NCI-H774 (cell line): ENCODE measurements at places on chromosomes 11 and 22.

- DNase-seq = no peak
Observed at GRCh38 chr11:10076458-10077141, 217.4 kb downstream of the SBF2 start.

DNA sequence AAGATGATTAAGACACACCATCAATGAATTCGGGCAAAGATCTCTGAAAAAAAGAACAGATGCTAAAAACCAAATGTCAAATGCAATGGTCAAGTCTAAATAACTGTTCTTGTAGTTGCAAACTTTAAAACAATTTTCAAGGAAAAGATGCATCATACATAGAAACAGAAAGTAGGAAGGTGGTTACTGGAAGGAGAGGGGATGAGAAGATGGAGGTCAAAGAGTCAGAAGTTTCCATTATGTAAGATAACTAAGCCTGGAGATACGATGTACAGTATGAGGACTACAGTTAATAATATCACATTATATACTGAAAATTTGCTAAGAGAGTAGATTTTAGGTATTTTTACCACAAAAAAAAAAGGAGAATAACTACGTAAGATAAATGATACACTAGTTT, 27.1 kb downstream of the CWF19L2 start:
- DNase-seq = no peak

GRCh38 chr22:30472994-30473720, 1.3 kb upstream of the SEC14L3 start:
- no peak for DNase-seq

GRCh38 chr11:23399995-23400394, 539.7 kb upstream of the CCDC179 start:
- no peak for DNase-seq

- no peak for DNase-seq
Observed at GRCh38 chr22:44450503-44450902, 47.5 kb downstream of the RTL6 start.

DNA sequence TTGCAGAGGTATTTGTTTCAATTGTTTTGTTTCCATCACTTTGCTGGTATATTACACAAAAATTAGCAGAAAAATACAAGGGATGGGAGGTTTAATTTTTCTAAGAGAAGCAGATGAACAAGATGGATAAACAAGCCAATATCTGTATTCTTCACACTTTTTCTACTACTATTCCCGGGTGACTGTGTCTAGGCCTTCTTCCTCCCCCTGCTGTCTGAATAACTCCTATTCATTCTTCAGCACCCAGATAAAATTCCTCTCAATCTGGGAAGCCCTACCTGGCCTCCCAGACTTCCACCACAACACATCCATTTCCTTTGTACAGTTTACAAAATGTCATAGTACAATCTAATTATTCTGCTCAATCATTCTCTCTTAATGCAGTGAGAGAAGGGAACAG, 666.6 kb upstream of the TENM4 start:
- DNase-seq = no peak

DNA sequence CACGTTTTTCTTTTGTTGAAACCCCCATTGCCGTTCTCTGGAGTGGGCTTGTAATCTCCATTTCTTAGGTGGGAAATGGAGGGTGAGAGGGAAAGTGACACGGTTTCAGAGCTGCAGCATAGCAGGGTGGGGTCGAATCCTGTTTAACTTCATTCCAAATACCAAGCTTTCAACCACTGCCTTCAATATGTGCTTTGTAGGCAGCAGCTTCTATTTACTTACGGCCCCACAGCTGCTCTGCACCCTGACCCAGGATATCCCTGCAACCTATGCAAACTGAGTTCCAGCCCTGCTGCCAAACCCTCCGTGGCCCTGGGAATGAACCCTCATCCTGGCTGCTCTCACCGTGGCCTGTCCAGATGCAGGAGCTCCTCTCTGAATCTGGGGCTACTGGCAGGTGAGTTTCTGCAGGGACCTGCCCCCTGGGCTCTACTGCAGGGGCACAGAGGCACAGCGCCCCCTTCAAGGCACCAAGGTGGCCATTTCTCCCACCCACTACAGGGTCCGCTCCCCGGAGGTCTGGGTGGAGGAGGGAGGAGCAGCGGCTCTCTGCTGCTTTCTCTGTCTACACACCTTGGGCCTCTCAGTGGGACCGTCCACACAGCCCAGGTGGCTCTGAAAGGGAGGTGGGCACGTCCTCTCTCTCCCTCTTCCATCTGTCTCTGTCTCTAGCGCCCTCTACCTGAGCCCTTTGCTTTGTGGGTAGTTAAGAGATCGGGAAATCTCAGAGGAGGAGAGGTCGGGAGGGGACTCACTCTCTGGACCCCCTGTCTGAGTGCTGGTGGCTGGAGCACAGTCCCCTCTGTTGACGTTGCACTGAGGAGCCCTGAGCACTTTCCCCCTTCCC, 279.1 kb downstream of the BRD1 start:
- DNase-seq = no peak
